B cell (primary cell): ENCODE measurements at places on chromosomes 1 and 21.

DNA sequence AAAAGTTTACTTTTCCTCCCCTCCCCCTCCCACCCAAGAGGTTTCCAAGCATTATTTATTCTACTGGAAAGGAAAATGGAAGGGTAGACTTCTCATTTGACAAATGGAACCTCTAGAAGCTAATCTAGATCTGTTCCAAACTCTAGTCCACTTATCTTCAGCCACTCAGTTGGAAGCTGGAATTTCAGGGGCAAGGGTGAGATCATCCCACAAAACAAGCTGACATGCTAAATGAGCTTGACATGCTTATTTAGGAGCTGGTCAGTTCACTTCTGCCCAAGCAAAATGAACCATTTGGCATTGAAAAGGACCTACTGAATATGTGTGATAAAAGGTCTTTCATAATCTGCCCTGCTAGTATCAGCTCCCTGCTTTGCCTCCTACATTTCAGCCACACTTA, 5.0 kb downstream of the LRRC41 start:
- DNase-seq, result no peak

DNA sequence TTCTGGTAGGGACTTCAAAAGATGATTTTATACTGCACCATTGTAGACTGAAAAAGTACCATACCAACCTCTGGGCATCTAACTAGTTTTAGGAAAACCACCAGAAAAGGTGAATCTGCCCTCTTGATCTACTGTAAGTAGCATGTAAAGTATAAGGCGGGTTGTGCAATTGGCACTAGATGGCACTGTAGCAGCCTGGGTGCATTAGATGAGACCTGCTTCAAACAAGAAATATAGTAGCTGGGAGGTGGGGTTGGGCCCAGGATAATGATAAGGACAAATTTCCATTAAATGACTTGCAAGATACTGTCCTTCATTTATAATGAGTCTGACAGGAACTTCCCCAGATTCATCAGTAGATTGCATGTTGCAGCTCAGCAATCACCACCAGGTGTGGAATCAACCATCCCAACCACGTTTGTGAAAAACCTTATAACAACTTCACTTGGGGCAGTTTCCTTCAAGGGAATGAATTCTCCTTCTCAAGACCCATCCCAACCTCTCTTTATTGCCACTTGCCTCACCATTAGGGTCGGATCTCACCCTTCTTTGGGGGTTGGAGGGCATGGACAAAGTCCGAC, 37.3 kb upstream of the IL10 start:
- DNase-seq, result no peak

DNA sequence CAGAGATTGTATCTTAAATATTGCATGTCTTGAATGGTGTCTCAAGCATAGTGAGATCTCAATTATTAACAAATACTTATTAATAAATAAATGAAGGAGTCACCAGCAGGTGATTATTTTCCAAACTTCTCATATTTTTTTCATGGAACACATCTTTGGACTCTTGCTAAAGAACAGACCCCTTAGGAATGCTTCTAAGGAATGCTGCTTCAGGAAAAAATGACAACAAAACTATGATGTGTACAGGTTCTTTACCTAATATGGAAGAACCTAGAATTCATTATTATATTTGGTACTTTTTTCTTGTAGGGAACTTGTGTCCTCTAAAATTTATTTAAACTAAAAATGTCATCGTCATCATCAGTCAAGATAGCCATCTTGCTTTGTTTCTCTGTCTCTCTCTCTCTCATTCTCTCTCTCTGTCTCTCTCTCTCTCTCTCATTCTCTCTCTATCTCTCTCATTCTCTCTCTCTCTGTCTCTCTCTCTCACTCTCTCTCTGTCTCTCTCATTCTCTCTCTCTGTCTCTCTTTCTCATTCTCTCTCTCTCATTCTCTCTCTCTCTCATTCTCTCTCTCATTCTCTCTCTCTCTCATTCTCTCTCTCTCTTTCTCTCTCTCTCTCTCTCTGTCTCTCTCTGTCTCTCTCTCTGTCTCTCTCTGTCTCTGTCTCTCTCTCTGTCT, 63.0 kb upstream of the ETS2 start:
- no peak for DNase-seq

DNA sequence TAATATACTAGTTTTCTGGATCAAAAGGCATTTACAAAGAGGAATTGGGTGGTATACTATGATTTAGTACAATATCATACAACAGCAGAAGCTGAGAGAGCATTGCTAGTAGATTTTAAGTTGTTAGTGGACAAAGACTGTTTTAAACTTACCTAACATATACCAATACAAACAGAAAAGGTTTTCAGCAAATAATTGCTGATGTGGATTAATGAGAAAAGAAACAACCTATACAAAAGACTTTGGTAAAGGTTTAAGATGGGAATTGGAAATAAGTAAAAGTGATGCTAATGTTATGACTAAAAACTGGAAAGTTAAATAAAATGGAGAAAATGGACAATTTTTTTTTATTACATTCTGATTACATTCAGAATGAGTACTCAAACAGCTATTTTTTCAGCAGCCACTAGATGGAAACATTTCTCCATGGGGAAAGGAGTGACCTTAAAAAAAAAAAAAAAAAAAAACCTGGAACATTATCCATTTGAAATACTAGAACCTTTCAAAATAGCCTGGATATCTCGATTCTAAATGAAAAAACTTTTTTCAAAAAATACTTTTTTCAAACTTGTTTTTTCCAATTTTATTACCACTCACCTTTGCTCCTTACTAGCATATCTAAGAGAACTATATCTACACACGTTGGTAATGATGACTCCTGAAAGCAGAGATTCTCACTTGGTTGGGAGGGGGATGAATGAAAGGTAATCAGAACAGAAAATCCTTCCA, 55.4 kb downstream of the EPRS1 start:
- DNase-seq, result peak; percentile 24

GRCh38 chr1:51729824-51730301, 113.0 kb downstream of the OSBPL9 start:
- DNase-seq, result no peak

GRCh38 chr21:29637134-29637533, 302.7 kb downstream of the GRIK1 start:
- DNase-seq, result no peak

GRCh38 chr1:204740354-204740753, 54.8 kb upstream of the LRRN2 start:
- DNase-seq, result no peak

DNA sequence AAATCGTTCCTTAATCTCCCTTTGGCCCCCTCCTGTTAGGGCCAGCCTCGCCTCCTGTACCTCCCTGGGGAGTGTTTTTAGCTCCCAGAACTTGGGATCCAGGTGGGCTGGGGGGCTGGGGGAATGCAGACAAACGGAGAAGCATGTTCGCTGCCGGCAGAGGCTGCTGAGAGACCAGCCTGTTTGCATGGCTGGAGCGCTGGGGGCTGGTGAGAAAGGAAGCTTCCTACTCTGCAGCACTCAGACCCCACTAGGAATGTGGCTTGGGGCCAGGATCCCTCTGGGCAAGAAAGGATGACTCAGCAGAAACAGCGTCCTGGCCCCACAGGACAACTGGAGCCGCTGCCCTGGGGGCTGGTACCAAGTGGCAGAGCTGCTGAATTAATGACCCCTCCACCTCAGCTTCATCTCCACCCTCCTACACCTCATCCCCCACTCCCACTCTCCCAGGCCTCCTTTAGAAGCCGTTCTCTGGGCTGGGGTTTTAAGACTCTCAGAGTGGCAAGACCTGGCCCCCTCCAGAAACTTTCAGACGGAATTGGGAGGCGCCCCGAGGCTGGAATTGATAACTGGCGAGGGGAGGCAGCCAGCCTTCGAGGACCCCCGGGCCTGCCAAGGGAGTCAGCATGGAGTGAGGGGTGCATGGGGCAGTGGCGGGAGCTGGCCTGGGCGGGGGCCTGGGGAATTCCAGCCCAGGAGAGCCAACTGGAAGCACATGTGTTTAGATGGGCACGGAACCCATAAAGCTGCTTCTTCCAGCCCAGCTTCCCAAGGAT, 28.5 kb upstream of the EPS8L3 start:
- DNase-seq, result no peak

- no peak for DNase-seq
Observed at GRCh38 chr1:21239221-21239620, 51.0 kb downstream of the ECE1 start.

GRCh38 chr1:241990040-241990439, 8.9 kb downstream of the MAP1LC3C start:
- DNase-seq, result no peak

- peak; percentile 19 for DNase-seq
Observed at GRCh38 chr1:155379631-155380090, 59.0 kb downstream of the RUSC1 start.

DNA sequence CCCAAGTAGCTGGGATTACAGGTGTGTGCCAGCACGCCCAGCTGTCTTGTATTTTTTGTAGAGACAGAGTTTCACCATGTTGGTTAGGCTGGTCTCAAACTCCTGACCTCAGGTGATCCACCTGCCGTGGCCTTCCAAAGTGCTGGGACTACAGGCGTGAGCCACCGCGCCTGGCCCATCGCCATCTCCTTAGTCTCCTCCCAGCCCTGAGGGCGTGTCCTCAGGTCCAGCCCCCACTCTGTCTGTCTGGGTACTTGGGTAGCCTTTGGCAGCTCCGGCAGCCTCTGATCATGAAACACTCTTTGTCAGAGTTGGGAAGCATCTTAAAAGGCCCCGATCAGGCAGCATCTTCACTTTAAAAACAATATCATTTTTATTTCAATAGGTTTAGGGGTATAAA, 90.3 kb upstream of the DISP3 start:
- no peak for DNase-seq

- no peak for DNase-seq
Observed at GRCh38 chr1:53153752-53154151, 11.3 kb upstream of the SLC1A7 start.

GRCh38 chr1:241499910-241500309, 19.6 kb downstream of the FH start:
- peak; percentile 14 for DNase-seq

DNA sequence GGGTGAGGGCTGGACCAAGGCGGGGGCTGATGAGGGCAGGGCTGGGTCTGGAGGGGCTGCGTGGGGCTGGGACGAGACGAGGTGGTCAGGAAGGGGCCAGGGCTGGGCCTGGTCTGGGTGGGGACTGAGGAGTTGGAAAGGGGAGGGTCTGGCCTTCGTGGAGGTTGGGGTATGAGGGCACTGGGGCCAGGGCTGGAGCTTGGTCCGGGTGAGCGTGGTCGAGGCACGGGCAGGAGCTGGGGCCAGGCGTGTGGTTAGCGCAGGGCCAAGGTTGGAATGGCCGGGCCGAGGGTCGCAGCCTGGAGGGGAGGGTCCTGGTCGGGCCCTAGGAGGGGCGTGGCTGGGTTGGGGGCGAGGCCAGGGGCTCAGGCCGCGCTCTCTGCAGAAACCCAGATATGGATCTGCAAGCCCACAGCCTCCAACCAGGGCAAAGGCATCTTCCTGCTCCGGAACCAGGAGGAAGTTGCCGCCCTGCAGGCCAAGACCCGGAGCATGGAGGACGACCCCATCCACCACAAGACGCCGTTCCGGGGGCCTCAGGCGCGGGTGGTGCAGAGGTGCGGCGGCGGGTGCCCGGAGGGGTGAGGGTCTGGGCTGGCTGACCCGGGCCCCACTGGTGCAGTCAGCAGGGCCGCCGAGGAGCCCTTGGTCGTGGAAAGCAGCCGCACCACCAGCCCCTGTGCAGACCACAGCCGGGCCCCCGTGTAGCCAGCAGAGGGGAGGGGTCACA, 9.0 kb downstream of the TTLL10 start:
- no peak for DNase-seq

DNA sequence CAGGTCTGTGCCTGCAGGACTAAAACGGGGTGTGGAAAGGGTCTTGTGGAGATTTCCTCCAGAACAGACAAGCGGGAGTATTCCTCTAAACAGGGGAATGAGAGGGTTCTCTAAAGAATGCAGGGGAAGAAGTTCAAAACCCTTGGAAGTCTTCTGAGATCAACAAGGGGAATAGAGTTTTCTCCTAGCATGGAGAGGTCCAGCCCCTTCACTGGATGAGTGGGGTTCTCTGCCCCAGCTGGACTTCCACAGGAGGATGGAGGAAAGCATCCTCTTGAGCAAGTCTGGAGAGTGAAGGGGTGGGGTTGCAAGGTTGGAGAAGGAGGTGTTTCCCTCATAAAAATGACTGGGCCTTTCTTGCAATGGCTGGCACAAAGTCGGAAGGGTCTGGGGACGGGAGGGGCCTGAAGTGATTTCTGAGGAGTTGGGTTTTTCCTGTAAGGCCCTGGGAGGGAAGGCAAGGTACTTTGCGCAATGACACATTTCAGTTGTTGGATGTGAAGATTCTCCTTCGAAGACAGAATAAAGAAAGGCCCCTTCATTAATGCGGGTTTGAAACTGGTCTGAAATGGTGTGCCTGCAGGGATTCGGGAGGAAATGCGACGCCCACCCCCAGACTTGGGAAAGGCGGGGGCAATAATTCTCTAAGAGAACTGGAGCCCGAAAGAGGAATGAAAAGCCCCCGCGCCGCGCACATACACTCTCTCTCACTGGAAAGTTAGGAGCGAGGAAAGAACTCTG, 884 bp downstream of the SPATA6 start:
- DNase-seq, result peak; percentile 10

DNA sequence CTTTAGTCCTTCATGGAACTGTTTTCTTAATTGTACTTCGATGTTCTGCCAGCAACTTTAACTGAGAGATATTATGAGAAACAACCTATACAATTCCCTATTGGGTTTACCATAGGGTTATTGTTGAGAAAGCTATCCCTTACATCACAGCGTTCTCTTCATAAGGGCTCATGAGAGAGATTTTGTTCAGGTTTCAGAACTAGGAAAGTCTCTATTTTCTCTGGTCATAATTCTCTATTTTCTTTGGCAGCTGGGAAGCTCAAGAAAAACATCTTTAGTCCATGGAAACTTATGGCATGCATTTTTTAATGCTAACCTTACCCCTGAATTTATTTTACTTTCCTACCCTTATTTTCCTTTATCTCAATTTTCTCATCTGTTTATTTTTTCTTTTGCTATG, 38.2 kb downstream of the NMNAT2 start:
- no peak for DNase-seq

- no peak for DNase-seq
Observed at GRCh38 chr21:44282370-44282769, 3.3 kb upstream of the AIRE start.

GRCh38 chr1:93661829-93662474, 19.7 kb downstream of the BCAR3 start:
- DNase-seq, result no peak

DNA sequence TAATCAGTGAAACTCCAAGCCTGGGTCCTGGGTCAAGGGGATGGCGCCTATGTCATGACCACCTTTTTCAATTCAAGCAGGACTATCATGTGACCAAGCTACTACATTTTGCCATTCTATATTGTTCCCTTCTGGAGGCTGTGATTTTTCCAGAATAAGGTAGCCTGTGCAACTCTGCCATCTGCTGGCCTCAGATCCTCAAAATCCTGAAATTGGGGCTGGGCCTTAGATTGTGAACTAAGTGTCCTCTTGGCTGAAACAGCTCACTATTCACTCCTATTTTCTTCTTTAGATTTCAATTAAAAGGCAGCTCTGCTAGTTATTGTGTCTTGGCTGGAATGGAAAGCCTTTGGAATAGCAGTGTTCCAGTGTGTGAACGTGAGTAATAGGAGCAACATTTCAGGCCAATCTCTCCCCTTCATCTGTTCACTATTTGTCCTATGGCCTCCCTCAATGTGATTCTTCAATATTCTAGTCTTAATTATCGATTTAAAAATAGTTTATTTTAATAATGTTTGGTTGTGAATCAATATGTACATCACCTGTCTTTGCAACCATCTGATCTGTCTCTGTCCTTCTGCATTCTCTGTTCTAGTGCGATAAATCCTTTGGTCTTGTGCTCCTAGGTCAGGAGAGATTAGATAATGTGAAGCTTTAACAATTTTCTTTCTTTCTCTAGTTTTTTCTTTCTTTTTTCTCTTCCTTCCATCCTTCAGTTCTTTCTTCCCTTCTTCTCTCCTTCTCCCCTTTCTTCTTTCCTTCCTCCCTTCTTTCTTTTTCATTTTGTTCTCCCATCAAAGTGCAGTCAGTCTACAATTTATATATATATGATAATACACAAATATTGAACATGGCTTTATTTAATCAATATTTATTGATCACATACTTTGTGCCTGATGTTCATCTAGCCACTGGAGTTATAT, 69.8 kb downstream of the CR1 start:
- no peak for DNase-seq
